ENCODE measurements at places on chromosomes 5 and 9.
A peak's percentile ranks its signal among the peaks of the same experiment; 100 is the strongest.

GRCh38 chr5:109688630-109688969 lies 1.1 kb upstream of the MAN2A1 start:
- DNase-seq, result peak; percentile 93

GRCh38 chr5:6840136-6840793 lies 127.0 kb downstream of the TENT4A start:
- DNase-seq, result no peak

DNA sequence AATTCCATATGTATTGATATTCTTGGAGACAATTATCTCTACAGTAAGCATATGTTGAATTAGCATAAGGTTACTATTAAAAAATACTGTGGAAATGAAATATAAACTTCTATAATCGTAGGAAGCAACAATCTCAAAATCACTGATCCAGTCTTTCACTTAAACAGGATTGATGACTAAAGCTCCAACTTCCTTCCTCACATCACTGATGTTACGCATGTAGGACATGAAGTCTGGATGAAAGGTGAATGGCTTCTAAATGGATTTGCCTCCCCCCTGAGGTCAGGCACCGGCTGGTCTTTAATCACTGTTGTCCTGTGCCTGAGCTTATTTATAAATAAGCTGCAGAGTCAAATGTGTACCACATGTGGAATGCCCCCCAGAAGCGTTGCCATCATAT lies 157.1 kb upstream of the NFIB start:
- DNase-seq, result no peak

DNA sequence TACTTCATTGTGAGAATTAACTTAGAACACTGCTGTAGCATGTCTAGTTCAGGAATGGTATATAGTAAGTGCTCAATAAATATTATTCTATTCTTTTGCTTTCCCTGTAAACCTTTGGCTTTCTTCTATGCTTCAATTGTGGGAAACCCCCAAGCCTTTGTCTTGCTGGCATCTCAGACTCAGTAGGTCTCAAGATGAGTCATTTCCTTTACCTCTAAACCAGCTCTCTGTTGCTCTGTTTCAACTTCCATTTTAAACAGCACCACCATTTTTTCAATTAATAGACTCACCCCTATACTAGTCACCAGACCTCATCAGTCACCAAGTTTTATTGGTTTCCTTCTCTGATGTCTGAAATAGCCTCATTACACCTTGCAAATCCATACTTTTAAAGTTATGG lies 43.5 kb downstream of the DMAC1 start:
- DNase-seq, result no peak

- no peak for DNase-seq
Measured at GRCh38 chr5:123546657-123547056, 34.7 kb downstream of the CSNK1G3 start.

GRCh38 chr9:116504081-116504480 lies 183.0 kb upstream of the TRIM32 start:
- DNase-seq, result no peak

DNA sequence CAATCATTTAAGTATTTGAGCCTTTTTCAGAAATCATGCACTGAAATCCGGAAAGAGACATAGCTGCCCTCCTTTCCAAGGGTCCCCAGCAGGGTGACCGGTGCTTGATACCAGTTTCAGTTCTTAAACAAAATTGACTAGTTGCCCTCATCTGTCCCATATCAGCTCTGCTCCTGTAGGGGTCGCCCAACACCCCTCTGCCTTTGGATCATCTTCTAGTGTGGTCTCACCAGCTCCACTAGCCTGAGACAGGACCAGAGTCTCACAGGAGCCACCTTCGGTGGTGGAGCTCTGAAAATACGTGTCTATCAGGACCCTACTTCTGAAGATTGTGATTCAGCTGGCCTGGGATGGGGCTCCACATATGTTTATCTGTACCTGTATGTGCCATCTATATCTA lies 428.2 kb downstream of the ENC1 start:
- peak; percentile 47 for DNase-seq

- no peak for DNase-seq
Measured at GRCh38 chr5:1867815-1868143, 14.9 kb downstream of the IRX4 start.

GRCh38 chr5:38757451-38758245 lies 88.2 kb upstream of the OSMR start:
- DNase-seq, result no peak

DNA sequence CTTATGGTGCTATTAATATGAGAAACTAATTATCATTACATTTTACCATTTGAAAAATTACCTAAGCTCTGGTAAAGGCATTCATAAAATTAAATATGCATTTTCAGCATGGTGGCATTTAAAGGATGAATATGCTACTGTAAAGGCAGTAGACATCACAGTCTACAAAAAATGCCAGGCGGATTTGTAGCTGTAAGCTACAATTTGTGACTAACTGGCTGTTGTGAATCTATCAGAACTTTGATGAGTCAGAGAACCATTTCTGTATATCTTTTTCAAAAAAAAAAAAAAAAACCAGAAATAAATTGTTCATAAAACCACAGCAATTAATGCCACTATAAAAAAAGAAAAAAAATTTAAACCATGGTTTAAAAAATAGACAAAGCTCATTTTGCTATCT lies 186.3 kb downstream of the NFIB start:
- DNase-seq, result no peak

All from DMS53 (cell line).